ENCODE measurements at places on chromosomes 7 and 10.
A peak's percentile ranks its signal among the peaks of the same experiment; 100 is the strongest.

DNA sequence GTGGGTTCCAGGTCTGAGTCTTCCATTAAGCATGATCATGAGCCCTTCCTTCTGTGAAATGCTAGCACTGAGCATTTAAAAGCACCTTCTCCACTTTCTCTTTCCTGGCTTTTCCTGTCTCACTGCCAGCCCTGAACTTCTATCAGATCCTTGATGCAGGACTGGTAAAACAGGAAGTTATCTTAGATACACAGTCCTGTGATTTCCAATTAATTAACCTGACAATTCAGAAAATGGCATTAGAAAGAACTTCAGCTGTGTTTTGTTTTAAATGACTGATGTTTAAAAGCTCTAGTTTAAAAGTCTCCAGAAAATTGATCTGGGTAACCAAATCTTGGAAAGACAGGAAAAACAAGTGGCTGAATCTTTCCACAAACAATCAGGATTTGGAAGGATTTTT is 79.0 kb upstream of the MACROH2A2 start:
- DNase-seq, result no peak

DNA sequence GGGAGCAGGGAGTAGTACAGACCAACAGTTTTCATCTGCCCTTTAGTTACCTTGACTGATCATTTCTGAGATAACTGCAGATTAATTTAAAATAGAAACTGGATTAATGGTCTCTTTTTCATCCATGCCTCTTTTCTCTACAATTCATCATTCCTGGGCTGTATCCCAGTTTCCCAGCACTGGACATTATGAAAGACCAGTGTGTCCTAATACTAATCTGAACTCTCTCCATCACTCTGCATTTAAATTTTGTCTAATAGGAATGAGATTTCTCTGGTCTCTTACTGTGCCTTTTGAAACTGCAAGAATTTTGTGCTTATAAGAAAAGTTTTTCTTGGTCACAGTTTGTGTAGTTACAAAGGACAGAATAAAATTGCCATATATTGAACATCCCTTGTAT is 12.7 kb downstream of the PLEKHA8 start:
- no peak for DNase-seq

DNA sequence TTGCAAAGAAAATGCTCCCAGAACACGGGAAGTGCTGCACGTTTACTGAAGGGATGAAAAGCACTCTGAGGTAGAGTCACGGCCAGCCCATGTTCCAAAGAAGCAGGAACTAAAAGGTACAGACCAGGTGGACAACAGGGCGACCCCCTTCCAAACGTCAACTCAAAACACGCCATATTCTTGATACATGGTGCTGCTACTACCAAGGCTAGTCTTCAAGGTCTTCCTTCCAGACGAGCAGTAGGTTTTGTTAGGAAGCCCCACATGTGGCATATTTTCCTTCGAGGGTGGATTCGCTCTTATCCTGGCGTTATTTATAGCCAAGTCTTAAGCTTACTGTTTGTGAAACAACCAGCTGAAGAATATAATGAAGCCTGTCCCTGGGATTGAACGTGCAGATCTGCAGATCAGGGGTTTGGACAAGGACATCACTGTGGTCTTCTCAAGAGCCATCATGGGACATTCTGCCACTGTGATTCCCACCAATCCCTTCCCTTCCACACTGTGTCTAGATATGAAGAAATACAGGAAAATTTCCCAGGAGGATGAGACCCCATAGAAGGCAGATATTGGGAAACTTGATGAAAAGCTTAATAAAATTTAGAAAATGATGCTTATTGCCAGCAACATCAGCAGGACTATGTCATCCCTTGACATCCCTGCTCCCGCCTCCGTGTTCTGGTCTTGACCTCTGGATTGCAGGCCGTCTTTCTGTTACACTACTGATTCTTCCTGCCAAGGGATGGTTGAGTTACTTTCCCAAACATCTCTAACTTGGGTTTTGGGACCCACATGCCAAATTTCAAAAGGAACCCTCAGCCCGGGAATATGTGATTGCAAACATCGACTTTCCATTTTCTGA is 734.4 kb downstream of the PARD3 start:
- DNase-seq, result no peak

DNA sequence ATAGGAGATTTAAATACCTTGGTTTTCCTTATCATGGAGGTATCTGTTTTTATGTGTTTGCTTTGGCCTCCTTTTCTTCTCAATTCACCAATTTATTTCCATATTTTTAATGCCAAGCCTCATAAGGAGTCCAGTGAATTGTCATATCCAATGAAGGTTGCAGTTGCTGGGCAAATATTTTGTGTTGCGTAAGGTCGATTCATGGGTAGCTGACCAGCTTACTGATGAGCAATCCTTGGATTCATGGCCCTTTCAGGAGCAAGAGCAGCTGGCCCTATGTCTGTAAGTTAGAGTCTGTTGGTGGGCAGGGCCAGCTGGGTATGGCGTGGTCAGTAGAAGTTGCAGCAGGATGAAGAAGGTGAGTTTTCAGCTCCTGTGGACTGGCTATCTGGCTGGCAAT is 182.9 kb downstream of the PFKFB3 start:
- no peak for DNase-seq

GRCh38 chr10:5940807-5941218 is 36.5 kb downstream of the IL15RA start:
- no peak for DNase-seq

DNA sequence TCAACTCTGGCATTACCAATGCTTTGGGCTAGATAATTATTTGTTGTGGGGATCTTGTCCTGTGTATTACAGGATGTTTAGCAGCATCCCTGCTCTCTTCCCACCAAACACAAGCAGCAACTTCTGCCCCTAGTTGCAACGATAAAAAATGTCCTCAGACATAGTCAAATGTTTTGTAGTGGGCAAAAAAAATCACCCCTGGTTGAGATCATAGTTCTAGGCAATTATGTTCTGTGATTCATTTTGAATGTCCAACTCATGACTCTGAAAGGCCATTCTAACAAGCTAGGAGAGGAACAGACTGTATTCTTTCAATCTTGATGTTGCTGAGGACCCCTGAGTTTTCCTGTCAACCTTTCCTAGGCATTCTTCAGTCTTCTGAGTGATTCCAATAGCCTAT is 79.5 kb downstream of the RTKN2 start:
- no peak for DNase-seq

- no peak for DNase-seq
Measured at GRCh38 chr10:91745090-91745831, 53.0 kb upstream of the TNKS2 start.

DNA sequence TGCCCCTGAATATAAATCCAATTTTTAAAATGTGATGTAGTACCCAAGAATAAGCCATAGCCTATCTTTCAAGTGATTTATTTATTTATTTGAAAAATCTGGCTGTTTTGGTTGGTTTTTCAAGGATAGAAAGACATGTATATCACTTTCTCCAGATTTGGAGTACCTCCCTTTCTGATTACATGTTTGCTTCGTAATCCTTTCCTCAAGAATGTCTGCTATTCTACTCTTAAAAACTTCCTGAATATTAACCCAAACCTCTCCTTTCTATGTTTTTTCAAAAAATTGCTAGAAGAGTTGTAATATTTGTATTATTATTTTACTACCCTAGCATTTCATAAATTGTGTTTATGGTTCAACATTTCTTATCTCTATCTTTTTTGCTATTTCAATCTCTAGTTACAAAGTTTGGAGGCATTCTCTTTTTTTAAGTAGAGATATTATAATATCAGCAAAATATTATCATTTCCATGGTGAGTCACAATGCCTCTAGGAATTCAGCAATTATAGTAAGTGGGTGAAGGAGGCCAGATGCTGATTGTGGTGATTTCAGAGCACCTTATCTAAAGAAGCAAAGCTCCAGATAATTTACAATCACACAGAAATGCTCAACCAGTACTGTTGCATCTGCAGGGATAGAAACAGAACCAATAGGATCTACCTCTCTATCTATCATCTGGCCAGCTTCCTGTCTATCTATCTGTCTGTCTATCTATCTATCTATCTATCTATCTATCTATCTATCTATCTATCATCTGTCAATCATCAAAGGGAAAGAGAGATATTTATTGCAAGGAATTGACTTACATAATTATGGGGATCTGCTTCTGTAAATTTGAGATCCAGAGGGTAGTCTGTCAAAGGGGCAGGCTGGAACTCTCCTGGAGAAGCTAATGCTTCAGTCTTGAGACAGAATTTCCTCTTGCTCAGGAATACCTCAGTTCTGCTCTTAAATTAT is 412.5 kb upstream of the SEMA3C start:
- DNase-seq, result no peak

DNA sequence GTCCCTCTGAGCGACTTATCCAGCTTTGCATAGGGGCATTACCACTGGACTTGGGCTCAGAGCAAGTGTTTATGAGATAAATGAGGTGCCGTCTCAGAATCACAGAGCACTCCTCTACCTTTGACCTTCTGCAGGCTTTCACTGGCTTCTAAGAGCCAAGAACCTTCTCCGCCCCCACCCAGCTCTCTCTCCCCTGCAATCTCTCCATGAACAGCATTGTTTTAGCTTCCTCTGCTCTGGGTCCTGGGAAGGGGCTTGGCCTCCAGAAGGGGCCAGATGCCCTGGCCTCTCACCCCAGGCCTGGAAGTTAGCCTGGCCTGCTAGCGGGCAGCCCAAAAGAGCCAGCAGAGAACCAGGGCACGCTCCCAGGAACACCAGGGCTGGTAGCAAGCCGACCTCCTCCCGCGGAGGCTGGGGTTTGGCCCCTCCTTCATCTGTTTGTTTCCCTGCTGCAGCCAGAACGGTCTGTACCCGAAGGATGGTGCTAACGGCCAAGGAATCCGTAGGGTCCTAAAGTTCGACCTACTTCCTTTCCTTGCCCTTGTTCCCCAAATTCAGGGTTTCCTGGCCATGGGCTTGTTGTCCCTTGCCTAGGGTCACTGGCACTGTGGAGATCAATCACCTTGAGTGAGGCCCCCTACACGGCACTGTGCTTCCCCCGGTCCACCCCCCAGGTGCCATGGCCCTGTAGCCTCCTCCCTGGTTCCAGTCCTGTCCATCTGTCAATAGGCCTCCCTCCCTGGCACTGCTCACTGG is 18.7 kb upstream of the DDIT4 start:
- DNase-seq, result peak; percentile 63

- no peak for DNase-seq
Measured at GRCh38 chr10:113297226-113297625, 255.6 kb upstream of the HABP2 start.

GRCh38 chr10:62029401-62029800 is 127.9 kb downstream of the ARID5B start:
- no peak for DNase-seq
